Neural crest cell (in vitro differentiated cells): ENCODE measurements at places on chromosomes 12 and 14. TPM values are rescaled to one million over a fixed set of nuclear protein-coding genes. Genes with fewer than 3 reads are reported as not detected.

DNA sequence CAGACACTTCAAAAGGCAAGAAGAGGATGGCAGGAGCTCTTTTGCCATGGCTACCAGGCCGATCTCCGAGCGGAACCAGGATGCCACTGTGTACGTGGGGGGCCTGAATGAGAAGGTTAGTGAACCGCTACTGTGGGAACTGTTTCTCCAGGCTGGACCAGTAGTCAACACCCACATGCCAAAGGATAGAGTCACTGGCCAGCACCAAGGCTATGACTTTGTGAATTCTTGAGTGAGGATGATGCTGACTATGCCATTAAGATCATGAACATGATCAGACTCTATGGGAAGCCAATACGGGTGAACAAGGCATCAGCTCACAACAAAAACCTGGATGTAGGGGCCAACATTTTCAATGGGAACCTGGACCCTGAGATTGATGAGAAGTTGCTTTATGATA, 9.8 kb downstream of the GARIN2 start:
- H3K4me3 ChIP-seq: no peak overlapping the region
- H3K27ac ChIP-seq: no peak overlapping the region
- DNase-seq: no peak
- H3K36me3 ChIP-seq: no peaks in the 10 kb centered on the region

Gene ACVR1B
- 30.5 and 34.3 TPM in 2 replicates for total RNA-seq

DNA sequence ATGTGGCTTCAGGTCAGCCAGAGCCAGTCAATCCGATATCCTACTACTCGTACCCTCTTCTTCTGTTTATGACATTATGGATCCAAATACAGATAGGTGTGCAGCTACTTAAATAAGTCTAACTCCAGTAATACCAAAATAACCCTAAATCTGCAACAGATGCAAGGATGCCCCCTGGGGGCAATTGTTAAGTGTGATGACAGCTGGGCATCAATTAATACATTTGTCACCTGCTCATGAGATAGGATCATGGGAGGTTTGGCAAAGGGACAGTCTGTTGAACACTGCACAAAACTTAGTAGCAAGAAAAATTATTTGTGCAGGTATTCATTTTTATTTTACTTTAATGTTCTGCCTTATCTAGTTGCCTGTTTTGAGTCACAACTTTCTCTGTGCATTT, 83.2 kb downstream of the SLC38A6 start:
- DNase-seq: no peak
- no peaks in the 10 kb centered on the region for H3K4me1 ChIP-seq
- no peak overlapping the region for H3K4me3 ChIP-seq
- peaks cover 9% of the 10 kb centered on the region for H3K36me3 ChIP-seq

Gene NRXN3
- total RNA-seq: 2.5 TPM in 2 replicates
